ENCODE measurements at places on chromosomes 3 and 15.

GRCh38 chr3:2154621-2155020, 56.0 kb downstream of the CNTN4 start:
- no peak for DNase-seq

DNA sequence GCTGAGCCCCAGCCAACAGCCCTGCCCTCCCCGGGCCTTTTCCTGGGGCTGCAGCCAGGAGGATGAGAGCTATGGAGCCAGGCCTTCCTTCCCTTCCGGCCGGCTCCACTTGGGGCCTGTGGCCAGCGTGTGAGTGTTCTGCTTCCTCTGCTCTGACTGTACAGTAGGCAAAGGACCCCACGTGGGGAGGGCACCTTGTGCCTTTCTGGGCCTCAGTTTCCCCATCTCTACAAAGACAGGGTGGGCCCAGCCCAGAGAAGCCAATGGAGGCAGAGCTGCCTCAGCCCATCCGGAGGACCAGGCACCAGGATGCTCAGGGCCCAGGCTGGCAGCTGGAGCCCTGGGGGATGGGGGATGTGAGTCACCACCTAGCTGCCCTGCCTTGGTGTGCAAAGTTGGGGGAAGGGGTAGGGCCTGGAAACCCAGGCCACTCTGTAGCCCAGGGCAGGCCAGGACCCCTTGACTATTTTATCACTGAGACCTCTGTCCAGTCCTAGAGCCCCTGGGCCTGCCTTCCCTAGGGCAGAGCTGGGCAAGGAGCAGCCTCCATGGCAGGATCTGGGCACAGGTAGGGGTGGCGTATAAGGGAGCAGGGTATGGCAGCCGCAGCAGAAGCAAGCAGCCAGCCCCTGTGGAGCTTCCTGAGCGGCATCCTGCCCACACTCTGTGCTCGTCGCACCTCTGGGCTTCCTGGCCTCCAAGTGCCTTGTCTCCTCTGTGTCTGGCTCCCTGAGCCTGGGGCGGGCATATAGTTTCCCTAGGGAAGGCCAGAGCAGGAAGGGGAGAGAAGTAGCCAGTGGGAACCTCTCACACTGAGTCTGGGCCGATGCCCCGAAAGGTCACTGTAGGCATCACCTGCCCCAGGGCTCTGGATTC, 1.8 kb downstream of the PSTPIP1 start:
- no peak for DNase-seq

GRCh38 chr3:138440121-138440521, 5.7 kb downstream of the ESYT3 start:
- peak; percentile 46 for DNase-seq

DNA sequence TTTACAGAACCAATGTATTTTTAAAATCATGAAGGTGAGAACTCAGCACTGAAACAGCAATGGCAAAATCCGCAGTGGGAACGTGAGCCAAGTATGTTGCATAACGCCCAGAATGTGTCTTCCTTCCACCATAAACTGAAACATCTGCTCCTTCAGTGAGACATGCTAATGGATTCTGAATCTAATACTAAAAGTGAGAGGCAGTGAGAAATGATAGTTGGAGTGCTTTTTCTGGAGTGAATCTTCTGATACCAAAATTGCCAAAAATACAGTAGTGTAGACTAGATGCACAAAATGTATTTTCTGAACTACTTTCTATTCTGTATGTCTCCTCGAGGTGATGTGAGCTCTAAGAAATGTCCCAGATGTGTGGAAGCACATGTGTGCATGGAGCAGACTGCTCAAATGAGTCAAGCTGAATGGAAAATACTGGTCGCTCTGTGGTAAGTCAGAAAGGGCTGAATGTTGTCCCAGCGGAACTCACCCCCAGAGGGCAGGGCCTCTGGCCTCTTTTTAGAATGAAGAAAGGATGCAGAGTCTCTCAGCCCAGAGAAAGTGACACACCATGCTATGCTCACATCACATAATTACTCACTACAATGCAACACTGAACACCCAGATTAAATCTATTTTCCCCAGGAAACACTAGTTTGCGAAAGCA, 73.0 kb downstream of the ATP10A start:
- DNase-seq, result no peak

DNA sequence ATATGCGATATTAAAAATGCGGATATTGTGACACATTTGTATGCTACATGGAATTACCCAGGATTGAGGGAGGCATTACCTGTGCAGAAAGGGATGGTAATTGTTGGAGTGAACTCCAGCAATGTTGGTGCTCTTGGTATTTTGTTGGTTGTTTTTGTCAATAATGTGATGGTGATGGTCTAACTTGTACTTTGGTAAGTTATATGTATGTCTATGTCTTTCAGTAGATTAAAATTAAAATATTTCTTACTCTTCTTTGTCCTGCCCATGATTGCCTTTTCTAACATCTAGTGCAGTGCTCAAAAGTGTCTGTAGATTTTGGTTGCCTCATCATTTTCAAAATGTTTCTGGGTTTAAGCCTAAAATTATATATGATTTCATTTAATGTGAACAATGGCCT, 192.7 kb downstream of the ROBO2 start:
- no peak for DNase-seq

GRCh38 chr3:77324105-77324504, 284.2 kb downstream of the ROBO2 start:
- DNase-seq, result no peak

GRCh38 chr15:91975241-91975978, 121.9 kb downstream of the SLCO3A1 start:
- no peak for DNase-seq

GRCh38 chr3:160945336-160945735, 159.8 kb downstream of the B3GALNT1 start:
- no peak for DNase-seq

DNA sequence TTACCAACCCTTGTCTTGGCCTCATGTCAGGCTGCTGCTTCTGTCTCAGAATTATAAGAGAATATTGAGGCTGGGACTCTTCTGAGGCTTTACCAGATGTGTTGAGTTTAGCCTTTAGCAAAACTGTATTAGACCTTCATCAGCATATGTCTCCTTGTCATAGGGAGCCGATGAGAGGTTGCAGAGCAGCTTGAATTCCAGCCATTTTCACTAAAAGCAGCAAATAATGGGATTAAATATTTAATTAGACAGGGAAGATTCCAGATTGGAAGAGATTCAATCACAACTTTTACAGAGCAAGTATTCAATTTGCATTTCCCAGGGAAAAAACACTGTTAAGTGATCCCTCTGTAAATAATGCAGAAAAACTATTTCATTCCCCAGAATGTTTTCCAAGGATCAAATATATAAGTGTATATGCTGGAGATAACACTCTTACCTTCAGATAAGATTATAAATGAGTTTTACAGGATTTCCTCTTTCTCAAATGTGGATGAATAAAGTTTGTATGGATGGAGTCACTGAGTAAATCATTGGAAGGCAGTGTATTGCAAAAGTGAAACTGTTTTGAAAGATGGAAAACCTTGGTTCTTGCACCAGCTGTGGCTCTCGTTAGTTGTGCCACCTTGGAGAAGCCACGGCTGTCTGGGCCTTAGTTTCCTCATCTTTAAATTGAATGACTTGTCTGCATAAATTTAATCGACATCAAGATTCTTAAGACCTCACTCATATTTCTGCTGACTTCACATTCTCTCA, 466.4 kb upstream of the SGO1 start:
- no peak for DNase-seq

GRCh38 chr3:189309400-189309975, 137.7 kb downstream of the TPRG1 start:
- no peak for DNase-seq

- no peak for DNase-seq
Observed at GRCh38 chr3:71956069-71956340, 171.1 kb upstream of the PROK2 start.

- DNase-seq, result no peak
Observed at GRCh38 chr15:60390871-60391501, 6.8 kb downstream of the ANXA2 start.

- DNase-seq, result no peak
Observed at GRCh38 chr3:48960841-48961413, 29.1 kb upstream of the P4HTM start.

DNA sequence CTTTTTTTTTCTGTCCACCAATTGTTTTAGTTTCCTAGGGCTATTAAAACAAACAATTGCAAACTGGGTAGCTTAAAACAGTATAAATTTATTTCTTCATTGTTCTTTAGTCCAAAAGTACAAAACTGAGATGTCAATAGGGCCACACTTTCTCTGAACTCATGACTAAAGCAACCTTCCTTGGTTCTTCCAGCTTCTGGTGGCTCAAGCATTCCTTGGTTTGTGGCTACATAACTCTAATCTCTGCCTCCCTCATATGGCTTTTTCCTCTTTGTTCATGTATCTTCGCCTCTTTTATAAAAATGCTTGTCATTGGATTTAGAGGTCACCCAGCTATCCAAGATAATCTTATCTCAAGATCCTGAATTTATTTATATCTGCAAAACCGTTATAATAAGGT, 914.5 kb upstream of the EPHA6 start:
- no peak for DNase-seq

GRCh38 chr3:183619624-183620251, 15.7 kb upstream of the KLHL24 start:
- DNase-seq, result no peak

- DNase-seq, result no peak
Observed at GRCh38 chr3:43288366-43288765, 2.0 kb downstream of the SNRK start.

DNA sequence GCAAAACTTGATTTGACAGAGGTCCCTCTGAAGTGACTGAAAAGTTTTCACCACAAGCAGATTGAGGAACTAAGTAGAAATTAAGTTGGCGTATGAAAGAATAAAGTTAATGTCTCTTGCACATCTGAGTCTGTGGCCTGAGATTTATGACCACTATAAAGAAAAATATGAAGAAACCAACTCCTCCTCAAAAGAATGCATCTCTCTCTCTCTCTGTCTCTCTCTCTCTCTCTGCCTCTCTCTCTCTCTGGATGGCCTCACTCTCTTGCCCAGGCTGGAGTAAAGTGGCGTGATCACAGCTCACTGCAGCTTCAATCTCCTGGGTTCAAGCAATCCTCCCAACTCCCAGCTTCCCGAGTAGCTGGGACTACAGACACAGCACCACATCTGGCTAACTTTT, 55.2 kb downstream of the RPL22L1 start:
- DNase-seq, result no peak

GRCh38 chr3:44237665-44238064, 4.0 kb upstream of the TOPAZ1 start:
- DNase-seq, result no peak

GRCh38 chr3:13073326-13074005, at the start of gene IQSEC1:
IQSEC1 (minus strand) TSS chr3:13073429; CDS start chr3:13073014, 415 bp downstream.
- no peak for DNase-seq

GRCh38 chr15:85474700-85475316, 94.4 kb downstream of the AKAP13 start:
- no peak for DNase-seq

- DNase-seq, result no peak
Observed at GRCh38 chr3:62265528-62265927, 107.8 kb downstream of the FEZF2 start.

DNA sequence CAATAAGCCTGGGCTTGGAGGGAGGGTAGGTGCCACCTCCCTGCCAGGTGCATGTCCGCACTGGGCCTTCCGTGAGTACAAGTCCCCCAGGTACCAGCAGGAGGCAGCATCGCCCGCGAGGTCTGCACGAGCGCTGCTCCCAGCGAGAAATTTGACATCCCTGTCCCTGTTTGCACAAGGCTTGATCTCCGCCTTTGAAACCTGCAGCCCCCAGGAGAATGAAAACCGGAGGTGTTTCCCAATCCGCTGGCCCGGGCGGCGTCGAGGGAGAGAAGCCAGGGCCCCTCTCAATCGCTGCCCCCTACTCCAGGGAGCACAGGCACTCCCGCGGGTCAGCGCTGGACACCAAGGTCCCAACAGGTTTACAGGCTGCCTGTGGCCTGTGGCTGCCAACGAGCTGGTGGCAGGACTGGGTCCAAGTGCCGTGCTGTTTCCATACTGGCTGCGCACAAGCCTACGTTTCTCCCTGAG, 961 bp downstream of the HAPLN3 start:
- DNase-seq, result peak; percentile 16

- DNase-seq, result no peak
Observed at GRCh38 chr15:48617619-48618018, 27.9 kb downstream of the FBN1 start.

DNA sequence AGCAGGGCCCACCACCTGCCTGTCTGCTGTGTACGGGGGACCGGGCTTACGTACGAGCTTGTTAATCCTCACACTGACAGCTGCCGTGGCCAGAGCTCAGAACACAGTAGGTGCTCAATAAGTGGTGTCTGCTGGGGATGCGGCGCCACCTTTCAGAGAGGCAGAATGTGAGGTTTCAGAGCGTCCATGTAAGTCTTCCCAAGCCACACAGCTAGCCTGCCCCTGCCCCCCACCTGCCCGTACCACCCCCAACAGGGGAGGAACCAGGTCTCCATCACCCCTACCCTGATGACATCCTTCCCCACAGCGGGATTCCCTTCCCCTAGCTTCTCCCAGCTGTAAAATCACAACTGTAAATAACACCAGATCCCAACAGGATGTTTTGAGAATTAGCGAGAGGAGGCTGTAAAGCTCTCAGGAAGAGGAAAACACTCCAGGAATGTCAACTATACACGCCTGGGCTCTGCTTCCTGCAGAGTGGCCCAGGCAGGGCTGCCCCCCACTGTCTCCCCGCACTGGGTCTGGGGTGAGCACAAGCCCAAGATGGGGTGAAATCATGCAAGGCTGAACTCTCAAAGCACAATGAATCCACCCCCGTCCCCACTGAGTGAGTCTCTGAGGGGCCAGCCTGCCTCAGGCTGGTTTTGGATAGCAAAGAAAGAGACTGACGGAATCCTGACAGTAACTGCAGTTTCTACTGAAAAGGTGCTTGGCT, 250.1 kb upstream of the LYSMD4 start:
- no peak for DNase-seq

GRCh38 chr15:25342629-25343028, 96.2 kb downstream of the UBE3A start:
- DNase-seq, result no peak

DNA sequence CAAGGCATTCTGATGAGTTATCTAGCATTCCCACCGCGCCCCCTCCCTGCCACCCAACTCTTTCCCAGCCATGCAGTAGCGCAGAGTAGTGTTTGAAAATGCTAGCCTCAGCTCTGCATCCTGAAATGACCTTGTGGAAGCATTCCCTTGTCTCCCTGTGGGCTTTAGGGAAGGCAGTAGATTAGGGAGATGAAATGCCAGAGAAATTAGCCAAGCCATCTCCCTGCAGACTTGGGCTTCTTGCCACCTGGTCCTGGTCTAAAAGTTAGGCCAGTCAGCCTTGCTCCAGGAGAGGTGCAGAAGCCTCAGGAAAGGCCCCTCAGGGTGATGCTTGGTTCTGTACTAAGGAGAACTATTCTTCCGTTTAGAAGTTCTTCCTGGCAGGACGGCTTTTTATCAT, 231.2 kb downstream of the CACNA2D3 start:
- DNase-seq, result no peak

GRCh38 chr15:90376789-90377188, 11.3 kb upstream of the IQGAP1 start:
- DNase-seq, result no peak

DNA sequence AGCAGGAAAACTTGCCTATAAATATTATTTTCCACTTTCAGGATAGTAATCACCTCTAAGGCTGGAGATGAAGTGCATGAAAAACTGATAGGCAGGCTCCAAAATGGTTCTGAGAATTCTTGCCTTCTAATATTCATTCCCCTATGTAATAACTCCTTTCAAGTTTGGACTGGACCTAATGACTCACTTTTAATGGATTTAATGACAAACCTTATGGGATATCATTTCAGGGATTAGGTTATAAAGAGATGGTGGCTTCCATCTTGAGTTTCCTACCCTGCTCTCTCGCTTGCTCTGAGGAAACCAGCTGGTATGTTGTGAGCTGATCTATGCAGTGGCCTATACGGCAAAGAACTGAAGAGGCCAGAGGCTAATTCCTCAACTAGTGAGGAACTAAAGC, 192.0 kb downstream of the BCHE start:
- no peak for DNase-seq

GRCh38 chr3:112167758-112168157, 34.7 kb upstream of the GCSAM start:
- DNase-seq, result no peak
